NCI-H1694 treated with DMSO at 0.1 percent for 48 hours (cell line): ENCODE measurements at places on chromosomes 12 and 14.

GRCh38 chr12:123151457-123152454 lies 866 bp upstream of the PITPNM2 start:
- DNase-seq: no peak

DNA sequence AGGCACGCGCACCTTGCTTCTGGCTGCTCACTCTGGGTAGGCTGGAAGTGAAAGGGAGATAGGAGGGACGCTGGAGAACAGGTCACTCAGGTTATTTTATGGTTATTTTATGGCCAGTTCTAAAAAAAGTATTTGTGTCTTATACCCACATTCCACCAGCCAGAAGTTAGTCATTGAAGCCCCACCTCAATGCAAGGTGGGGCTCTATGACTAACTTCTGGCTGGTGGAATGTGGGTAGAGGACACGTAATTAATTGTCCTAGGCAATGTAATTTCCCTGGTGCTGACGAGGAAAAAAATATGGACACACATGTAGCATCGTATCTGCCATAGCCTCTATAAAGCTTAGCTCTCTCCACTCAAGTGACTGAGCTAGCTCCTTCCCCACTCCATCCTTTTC lies 104.9 kb downstream of the PDZRN4 start:
- no peak for DNase-seq

GRCh38 chr12:45402288-45402687 lies 186.4 kb downstream of the ANO6 start:
- DNase-seq: no peak

- DNase-seq: peak; percentile 95
These were observed 9.0 kb downstream of the DMAC2L start for GRCh38 chr14:50321009-50321660.

- no peak for DNase-seq
These were observed 277.8 kb downstream of the ALX1 start for GRCh38 chr12:85557850-85558249.

GRCh38 chr12:92437452-92437851 lies 265.3 kb upstream of the PLEKHG7 start:
- DNase-seq: no peak

DNA sequence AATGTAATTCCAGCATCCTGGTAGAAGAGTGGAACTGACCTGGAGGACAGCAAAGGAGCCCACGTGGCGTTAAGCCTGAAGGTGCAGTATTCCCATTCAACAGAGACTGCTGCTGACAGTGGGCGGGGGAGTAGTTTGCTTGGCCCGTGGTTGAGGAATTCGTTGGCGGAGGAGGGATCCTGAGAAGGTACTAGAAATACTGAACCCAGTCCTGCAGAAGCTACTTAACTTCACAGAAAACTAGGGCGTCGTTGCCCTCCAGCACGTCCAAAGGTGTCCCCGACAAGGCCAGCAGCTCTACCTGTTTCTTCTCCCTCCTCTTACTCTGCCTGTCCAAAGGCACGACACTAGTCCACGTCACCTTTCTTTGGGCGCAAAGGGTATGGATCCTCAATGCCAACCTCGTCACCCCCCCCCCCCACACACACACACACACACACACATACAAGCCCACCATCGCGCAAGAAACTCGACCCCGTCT lies 303 bp downstream of the PUS7L start:
- no peak for DNase-seq

DNA sequence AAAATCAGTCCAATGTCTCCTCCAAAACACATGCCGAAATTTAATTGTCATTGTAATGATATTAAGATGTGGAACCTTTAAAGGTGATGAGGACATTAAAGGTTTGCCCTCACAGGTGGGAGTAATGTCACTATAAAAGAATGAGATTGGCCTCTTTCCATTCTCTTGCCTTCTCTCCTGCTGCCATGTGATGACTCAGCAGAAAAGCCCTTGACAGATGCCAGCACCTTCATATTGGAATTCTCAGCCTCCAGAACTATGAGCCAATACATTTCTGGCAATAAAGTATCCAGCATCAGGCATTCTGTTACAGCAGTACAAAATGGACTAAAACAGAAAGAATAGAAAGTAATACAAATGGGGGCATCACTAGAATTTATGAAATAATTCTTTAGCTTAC lies 609.7 kb downstream of the SLC16A7 start:
- DNase-seq: no peak
